ENCODE measurements at places on chromosomes 4 and X. TPM values are rescaled to one million over a fixed set of nuclear protein-coding genes. Genes with fewer than 3 reads are reported as not detected.

The NEXMIF gene
- total RNA-seq = under 0.01 TPM

DNA sequence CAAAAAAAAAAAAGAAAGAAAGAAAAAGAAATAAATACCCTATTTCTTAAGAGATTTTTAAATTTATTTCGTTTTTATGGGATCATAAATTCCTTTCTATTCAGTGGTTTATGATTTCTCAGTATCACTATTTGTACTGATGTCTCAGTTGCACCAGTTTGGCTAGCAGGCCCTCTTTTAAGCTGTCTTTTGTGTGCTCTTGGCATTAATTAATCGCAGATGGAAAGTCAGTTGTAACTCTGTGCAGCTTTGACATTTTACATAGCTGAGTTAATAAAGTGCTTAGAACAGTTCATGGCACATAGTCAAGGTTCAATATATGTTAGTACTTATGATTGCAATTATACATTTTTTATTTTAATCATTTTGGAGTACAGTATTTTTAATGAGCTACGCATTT lies 123.7 kb upstream of the NUDT6 start:
- no peak for DNase-seq

The FAM9C gene
- not detected for total RNA-seq

The GPR119 gene
- not detected for total RNA-seq

The SMR3B gene
- not detected for total RNA-seq

The RNF175 gene
- total RNA-seq = not detected

The NCAPG gene
- 26.7 TPM for total RNA-seq

- peak; percentile 8 for DNase-seq
These were observed 23.3 kb upstream of the SCML2 start for GRCh38 chrX:18377796-18378195.

The NDST3 gene
- total RNA-seq = under 0.01 TPM

The TRIM2 gene
- 52.2 TPM for total RNA-seq

DNA sequence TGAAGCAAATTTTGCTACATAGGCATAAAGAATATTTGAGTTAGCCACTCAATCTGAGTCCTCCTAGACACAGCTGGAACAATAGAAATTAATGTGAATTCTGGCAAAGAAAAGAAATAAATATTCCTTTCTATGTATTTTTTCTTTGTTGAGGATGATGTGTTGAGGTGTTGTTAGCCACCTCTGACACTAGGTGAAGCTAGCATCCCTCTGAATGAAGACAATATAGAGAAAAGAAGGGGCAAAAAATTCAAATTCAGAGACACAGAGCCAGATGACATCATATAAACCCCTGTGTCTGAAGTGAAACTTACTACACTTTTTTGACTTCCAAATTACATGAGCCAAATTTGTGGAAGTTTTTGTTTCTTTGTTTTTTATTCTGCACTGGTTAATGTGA lies 34.6 kb upstream of the TMPRSS11D start:
- DNase-seq = no peak

- DNase-seq = peak; percentile 87
These were observed 245.1 kb downstream of the PPP3CA start for GRCh38 chr4:101102114-101102742.

The UGT2B10 gene
- total RNA-seq = not detected

GRCh38 chr4:91990726-91991125 lies 313.0 kb upstream of the GRID2 start:
- DNase-seq = no peak

DNA sequence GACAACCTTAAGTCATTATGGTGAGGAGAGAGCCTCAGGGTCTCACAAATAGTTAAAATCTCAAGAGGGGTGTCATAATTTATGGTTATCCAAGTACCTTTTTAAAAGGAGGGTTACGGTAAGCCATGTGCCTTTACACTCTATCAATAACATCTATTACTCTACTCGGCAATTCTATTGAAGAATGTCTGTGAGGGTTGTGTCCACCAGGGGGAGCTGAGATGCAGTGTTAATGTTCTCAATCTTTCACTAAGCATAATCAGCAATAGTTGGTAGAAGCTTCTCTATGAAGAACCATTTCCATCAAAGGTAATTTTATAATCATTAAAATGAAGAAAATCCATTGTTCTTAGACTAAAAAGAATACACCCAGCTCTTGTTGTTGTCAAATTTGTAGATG lies 457.4 kb downstream of the CENPC start:
- DNase-seq = no peak

DNA sequence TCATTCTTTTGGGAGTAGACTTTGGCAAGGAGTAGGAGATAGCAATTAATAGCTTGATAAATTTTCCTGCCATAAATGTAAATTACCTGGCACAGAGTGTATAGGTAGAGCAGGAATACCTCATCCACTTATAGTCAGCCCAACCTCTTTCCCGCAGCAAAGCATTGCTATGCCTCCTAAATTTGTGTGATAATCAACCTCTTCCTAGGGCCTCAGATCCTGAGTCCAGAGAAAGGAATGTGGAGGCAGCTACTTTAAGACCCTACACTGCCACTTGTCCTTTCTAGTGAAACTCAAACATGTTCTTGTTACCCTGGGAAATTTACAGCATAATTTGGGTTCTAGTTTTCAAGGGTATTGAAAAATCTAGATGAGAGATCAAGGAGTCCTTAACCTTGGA lies 919.0 kb downstream of the RAPGEF2 start:
- DNase-seq = no peak

GRCh38 chr4:113773014-113773413 lies 11.5 kb upstream of the CAMK2D start:
- no peak for DNase-seq

The TIGD4 gene
- total RNA-seq = not detected

The SLC34A2 gene
- not detected for total RNA-seq

GRCh38 chr4:159009521-159009920 lies 93.4 kb upstream of the RAPGEF2 start:
- no peak for DNase-seq

DNA sequence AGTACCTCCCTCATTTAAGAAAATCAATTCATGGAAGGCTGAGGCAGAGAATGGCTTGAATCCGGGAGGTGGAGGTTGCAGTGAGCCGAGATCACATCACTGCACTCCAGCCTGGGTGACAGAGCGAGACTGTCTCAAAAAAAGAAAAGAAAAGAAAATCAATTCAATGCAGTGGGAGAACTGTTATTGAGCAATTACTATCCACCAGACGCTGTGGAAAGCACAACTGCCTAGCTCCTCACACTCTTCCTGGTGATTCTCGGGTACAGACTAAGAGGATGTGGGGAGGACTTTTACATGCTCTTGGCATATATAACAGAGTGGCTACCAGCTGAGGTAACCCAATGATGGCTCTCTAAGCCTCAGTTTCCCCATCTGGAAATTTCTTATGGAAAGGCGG lies 2.7 kb upstream of the TMSB4X start:
- no peak for DNase-seq

DNA sequence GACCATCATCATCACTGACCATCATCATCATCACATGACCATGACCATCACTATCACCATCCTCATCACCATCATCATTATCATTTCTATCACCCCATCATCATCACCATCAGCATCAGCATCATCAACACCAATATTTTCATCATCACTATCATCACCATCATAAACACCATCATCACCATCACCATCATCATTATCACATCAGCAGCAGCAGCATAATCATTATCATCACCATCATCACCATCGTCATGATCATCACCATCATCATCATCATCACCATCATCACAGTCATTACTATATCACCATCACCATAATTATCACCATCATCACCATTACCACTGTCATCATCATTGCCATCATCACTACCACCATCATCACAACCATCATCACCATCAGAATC lies 117.6 kb downstream of the DHRSX start:
- no peak for DNase-seq

- DNase-seq = no peak
These were observed 8.6 kb downstream of the KLF3 start for GRCh38 chr4:38672397-38673129.

DNA sequence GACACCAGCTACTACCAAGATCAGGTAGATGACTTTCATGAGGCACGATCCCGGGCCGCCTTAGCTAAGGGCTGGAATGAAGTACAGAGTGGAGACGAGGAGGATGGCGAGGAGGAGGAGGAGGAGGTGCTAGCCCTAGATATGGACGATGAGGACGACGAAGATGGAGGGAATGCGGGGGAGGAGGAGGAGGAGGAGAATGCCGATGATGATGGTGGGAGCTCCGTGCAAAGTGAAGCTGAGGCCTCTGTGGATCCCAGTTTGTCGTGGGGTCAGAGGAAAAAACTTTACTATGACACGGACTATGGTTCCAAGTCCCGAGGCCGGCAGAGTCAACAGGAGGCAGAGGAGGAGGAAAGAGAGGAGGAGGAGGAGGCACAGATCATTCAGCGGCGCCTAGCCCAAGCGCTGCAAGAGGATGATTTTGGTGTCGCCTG lies 481 bp downstream of the UTP3 start:
- DNase-seq = no peak

DNA sequence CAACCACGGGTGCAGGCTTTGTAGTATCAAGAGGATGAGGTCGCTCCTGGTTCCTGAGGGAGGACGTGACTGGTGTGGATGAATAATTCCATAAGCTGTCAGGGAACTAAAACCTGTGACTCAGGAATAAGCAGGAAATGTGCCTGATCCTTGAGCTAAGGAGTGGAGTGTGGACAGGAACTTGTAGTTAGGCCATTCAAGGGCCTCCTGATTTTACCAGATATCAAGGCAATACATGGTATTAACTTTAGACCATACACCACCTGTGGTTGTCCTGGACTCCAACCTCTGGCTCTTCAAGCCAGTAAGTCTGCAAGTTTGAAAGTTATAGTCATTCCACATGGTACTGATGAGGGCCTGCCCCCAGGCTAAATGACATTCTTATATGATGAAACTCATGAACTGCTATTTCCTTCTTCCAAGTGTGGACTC lies 12.1 kb upstream of the ING2 start:
- DNase-seq = peak; percentile 79

GRCh38 chr4:187204389-187204918 lies 480.8 kb upstream of the FAT1 start:
- peak; percentile 12 for DNase-seq

DNA sequence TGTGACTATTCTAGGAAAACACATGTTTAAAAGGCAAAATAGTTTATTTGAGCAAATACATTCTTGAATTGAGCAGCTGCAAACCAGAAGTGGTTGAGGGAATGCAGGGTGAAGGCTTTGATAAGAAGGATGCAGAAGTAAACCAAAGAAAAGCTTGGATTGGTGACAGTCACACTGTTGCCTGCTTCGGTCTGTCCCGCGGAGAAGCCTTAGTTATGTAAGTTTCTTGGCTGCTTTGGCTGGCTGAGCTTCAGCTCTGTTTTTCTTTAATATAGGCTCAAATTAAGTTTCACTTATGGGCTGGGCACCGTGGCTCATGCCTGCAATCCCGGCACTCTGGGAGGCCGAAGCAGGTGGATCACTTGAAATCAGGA lies 67.6 kb downstream of the FAM53A start:
- no peak for DNase-seq

The FAT4 gene
- 37.5 TPM for total RNA-seq

DNA sequence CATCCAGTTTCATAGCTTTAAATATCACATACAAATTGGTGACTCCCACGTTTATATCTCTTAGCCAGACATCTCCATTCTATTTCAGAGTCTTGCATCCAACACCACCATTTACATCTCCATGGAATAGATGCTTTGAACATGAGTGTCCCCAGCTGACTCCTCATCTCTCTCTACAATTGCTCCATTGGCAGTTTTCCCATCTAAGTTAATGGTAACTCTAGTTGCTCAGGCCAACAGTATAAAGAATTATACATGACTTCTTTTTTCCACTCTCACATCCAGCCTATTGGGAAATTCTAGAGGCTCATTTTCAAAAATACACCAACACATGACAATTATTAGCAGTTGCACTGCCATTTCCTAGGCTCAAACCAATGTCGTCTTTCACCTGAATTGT lies 388.2 kb downstream of the STIM2 start:
- peak; percentile 24 for DNase-seq
